ENCODE measurements at places on chromosomes 1 and 21. TPM values are rescaled to one million over a fixed set of nuclear protein-coding genes. Genes with fewer than 3 reads are reported as not detected.

- no peak for DNase-seq
These were observed 30.2 kb upstream of the CD1D start for GRCh38 chr1:158150523-158150922.

DNA sequence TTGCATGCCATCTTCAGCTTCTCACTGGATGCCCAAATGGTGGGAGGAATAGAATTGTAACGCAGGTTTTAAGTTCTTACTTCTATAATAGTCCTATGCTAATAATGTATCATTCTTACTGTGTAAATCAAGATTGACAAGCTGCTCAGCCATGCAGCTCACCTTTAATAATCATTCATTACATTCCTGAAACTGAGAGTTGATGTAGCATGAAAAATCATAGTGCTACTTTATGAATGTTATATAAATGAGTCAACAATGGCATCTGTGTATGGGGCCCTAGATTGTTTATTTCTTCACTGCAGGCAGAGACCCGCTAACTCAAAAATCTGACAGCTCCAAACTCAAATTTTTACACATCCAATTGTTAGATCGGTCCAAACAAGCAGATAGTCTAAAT is 34.4 kb downstream of the FH start:
- no peak for DNase-seq

GRCh38 chr1:52913537-52913936 is 8.0 kb downstream of the ECHDC2 start:
- no peak for DNase-seq

GRCh38 chr1:9922342-9922741 is 12.3 kb upstream of the CTNNBIP1 start:
- DNase-seq: no peak

- DNase-seq: no peak
These were observed 24.9 kb downstream of the MATN1 start for GRCh38 chr1:30698401-30698981.

DNA sequence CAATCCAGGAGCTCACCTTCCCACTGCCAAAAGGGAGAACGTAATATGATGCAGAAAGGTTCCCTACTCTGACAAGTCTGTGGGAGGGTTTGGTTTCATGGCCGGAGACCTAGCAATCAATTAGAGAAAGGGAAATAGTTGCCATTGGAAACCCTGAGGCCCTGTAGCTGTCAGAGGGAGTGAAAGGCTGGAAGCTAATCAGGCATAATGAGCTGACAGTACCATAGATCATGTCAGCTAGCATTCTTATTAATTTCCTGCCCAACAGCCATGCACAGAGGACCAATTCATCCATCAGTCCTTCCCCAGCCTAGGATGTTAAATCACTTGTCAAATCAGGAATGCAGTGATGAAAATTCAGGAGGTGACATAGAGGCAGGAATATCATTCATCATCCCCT is 527.3 kb downstream of the PLPP3 start:
- DNase-seq: no peak

DNA sequence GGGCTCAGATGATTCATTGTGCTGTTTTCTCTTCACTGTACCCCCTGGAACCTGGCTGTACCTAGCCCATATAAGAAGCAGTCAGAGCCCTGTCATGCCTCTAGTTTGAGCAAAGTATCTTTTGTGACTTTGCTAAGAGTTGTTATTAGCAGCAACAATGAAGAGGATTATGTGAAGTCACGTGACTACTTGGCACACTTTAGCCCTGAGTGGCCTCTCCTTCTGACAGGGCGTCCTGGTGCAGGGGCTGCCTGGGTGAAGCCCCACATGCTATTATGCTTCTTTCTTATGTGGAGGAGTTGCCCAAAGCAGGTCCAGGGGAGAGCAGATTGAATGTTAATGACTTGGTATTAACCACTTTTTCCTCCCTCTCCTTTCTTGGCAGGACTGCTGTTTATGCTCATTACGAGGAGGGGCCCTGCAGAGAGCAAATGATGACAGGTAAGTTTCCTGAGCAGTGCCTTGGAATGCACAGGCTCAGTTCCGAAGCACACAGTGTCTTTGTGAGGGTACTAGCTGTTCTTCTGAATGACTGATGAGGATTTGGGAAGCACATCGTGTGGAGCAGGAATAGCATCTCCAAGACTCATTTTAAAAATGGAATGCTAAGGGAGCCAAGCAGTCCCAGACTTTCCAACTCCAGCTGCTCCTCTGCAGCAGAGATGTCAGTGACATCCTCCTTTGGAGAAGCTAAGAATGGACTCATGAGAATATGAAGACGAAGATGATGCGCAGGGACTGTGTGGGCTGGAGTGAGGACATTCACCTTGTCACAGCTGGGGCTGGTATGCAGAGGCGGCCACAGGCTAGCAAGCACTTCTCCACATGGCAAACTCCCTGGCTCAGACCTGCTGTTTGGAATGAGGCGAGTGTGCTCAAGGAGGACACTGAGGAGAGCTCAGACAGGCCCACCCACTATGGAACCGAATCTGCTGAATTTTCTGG is 15.2 kb upstream of the ST3GAL3 start:
- no peak for DNase-seq

- no peak for DNase-seq
These were observed 283.6 kb upstream of the USP25 start for GRCh38 chr21:15446223-15446622.

DNA sequence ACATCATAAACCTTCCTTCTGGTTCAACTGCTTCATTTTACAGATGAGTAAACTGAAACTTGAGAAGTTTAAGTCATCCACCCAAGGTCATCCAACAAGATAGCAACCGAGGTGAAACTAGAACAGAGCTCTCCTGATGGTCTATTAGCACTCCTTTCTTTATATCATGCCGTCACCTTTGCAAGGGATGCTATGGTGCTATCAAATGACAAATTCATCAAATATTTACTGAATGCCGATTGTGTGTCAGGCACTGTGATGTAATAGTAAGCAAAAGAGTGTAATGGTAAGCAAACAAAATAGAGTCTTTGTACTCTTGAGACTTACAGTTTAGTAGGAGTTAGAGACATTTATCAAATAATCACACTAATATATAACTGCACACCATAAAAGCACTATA is 14.0 kb upstream of the SGIP1 start:
- peak; percentile 73 for DNase-seq

DNA sequence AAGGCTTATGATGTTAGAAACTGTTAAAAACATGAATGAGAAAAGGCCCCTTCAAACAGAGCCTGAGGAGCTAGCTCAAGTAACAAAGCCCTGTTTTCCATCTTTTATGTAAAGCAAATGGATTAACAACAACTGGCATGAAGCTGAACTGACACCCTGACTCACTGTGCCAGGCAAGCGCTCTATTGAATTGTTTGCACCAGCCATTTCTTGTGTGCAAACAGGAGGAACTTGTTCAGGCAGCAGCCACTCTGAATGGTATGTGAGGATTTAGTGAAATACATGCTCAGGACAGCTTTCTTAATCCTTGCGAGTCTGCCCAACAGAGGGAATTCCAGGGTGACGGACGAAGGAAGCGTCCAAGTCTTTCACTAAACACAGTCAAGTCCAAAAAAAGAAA is 291.1 kb upstream of the ADGRL2 start:
- DNase-seq: peak; percentile 95

DNA sequence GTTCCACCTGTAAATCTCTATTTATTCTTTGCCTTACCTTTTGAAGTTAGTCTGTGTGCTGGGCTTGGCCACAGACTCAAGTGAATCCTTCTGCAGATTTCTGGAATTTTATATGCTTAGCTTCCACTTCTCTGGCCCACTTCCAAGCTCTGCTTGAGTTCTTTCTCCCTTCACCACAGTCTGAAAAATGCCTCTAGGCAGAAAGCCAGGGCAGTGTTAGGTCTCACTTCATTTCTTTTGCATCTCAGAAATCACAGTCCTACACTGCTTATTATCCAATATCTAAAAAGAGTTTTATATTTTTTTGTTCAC is 48.9 kb downstream of the INKA2 start:
- DNase-seq: no peak

The IBA57 gene
- 2.0 TPM for total RNA-seq

The ZNF697 gene
- 5.5 TPM for total RNA-seq

The CTSK gene
- 3.1 TPM for total RNA-seq

The SPRR5 gene
- total RNA-seq: not detected

The PPFIA4 gene
- 4.2 TPM for total RNA-seq

The SLAMF1 gene
- total RNA-seq: not detected

The CHODL gene
- under 0.01 TPM for total RNA-seq

The ASTN1 gene
- under 0.01 TPM for total RNA-seq

The SLC1A7 gene
- not detected for total RNA-seq

The THEM5 gene
- total RNA-seq: not detected

The TMPRSS2 gene
- 3.7 TPM for total RNA-seq
